A549 treated with ZK216348 at 1 μM for 4 hours (cell line): ENCODE measurements at places on chromosomes 11 and 22. TPM values are rescaled to one million over a fixed set of nuclear protein-coding genes. Genes with fewer than 3 reads are reported as not detected.

ATL3 gene
- 29.2 to 37.1 TPM (median 34.1 TPM) in 5 replicates for total RNA-seq

TP53AIP1 gene
- total RNA-seq, result 0.15 TPM in 1 of 5 replicates, not detected in the others

MYO7A gene
- total RNA-seq, result 0.86 to 1.5 TPM (median 1.2 TPM) in 5 replicates

MMP10 gene
- 0.70 to 1.5 TPM (median 0.94 TPM) in 5 replicates for total RNA-seq

CRYBA4 gene
- not detected in 5 replicates for total RNA-seq

ZNF280B gene
- 0.74 to 1.9 TPM (median 1.5 TPM) in 5 replicates for total RNA-seq

HSPA8 gene
- total RNA-seq, result 1,458 to 1,788 TPM (median 1,636 TPM) in 5 replicates

H19 gene
- 6.6 to 16.7 TPM (median 12.0 TPM) in 5 replicates for total RNA-seq
